ENCODE measurements at places on chromosomes 7 and 10. TPM values are rescaled to one million over a fixed set of nuclear protein-coding genes. Genes with fewer than 3 reads are reported as not detected.

The AUTS2 gene
- 16.1 TPM for total RNA-seq

The SPDYE11 gene
- total RNA-seq: not detected

The FRMPD2 gene
- total RNA-seq: not detected

The GFRA1 gene
- 1.6 TPM for total RNA-seq
